Activated CD4-positive, alpha-beta T cell treated with anti-CD3 and anti-CD28 coated beads, Interleukin-10, Interleukin-2, amounts not matched to agents 100 ng/mL and 50 ng/mL, durations not matched to agents 16 hours and 8 hours (primary cell): ENCODE measurements at places on chromosomes 5 and 9.

GRCh38 chr5:94228791-94229190 lies 389.6 kb downstream of the KIAA0825 start:
- DNase-seq = no peak

GRCh38 chr5:143564417-143564816 lies 160.9 kb upstream of the NR3C1 start:
- DNase-seq = peak; percentile 21

DNA sequence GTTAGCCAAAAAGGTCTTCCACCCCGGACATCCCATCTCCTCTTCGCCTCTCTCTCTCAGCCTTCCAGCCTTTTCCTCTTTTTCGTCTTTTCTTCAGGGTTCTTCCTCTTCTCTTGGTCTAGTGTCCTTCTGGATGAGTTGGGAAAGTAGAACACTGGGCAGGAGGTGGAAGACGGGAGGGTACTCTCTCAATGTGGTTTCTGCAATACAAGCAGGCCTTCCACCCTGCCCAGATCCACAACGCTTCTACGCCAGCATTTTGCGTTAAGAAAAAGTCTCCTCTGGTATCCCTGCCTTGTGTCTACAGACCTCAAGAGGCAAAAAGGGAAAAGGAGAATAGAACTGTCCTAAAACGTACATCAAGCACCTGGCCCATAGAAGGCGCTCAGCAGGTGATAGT lies 587.8 kb downstream of the BNC2 start:
- DNase-seq = no peak

DNA sequence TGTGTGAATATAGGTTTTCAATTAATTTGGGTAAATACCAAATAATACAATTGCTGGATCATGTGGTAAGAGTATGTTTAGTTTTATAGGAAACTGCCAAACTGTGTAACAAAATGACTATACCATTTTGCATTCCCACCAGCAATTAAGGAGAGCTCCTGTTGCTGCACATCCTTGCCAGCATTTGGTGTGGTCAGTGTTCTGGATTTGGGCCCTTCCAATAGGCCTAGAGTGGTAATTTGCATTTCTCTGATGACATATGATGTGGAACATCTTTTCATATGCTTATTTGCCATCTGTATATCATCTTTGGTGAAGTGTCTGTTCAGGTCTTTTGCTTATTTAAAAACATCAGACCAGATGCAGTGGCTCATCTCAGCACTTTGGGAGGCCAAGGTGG lies 11.6 kb upstream of the RFK start:
- no peak for DNase-seq

GRCh38 chr5:110832683-110833082 lies 93.9 kb downstream of the SLC25A46 start:
- no peak for DNase-seq

GRCh38 chr9:36337865-36338264 lies 62.2 kb downstream of the RNF38 start:
- DNase-seq = no peak
